ENCODE measurements at places on chromosomes 11 and 22.

- DNase-seq = no peak
Observed at GRCh38 chr22:36853407-36854099, 7.3 kb upstream of the NCF4 start.

GRCh38 chr11:75478783-75479596 is 46.0 kb upstream of the KLHL35 start:
- no peak for DNase-seq

GRCh38 chr11:64395545-64396078 is 36.6 kb downstream of the RPS6KA4 start:
- no peak for DNase-seq

GRCh38 chr22:29580200-29580810 is 608 bp downstream of the NIPSNAP1 start:
- no peak for DNase-seq

GRCh38 chr22:44260216-44261035 is 52.3 kb downstream of the SHISAL1 start:
- no peak for DNase-seq

GRCh38 chr22:19223110-19223509 is 44.6 kb upstream of the SLC25A1 start:
- no peak for DNase-seq

DNA sequence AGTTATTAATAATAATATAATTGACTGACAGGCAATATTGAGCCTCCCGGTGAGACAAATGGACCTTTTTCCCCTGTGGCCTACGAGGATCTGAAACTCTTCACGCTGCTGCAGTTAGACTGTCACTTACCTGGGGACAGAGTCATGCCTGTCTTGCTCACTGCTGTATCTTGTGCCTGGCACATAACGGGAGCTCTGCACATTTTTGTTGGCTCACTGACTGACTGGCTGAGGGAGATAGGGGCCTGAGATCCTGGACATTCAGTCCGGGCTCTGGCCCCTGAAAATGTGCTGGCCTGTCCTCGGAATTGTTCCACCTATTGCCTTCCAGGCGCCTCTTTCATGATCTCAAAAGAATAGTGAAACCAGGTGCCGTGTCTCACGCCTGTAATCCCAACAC is 743 bp upstream of the CD3D start:
- DNase-seq = no peak

GRCh38 chr11:125168918-125169456 is 4.4 kb downstream of the PKNOX2 start:
- DNase-seq = no peak

DNA sequence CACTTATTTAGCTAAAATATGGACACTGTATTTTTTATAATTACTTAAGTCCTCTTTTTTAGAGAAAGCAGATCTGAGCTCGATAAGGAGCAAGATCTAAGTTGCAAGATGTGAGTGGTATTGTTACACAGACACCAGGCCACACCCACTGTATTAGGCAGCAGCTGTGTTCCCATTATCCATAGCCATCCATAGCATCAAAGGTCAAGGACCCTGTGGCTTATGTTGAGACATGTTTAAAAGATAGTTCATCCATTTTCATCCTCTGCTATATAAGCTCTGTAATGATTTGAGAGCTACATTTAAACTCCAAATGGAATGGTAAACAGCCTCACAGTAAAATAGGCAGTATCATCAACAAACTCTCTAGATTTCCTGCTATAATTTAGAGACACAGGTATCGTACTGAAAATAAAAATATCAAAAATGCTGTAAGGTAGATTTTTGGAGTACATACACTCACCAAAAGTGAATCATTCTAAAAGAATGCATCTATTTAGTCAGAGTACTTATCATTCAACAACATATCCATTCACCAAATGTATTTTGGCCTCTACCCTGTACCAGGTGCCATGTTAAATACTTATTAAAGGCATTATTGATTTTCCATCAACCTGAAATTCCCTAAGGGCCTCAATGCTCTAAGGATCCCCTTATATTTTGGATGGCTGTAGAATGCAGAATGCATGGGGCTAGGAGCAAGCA is 574.0 kb downstream of the LRRC4C start:
- DNase-seq = no peak

DNA sequence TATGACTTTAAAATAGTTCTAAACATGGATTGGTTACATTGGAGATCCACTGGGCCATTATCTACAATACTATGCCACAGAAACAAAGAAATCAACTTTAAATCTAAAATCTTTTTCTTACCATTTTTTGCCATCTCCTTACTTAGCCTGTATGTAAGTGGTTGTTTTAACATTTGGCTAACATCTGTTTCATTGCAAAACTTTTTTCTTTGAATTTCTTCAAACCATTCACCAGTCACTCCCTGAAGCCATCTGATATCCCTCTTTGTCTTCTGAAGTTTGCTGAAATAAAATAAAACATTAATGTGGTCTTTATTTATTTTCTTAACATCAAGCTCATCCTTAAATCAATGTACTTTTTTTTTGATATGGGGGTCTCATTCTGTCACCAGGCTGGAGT is 43.3 kb upstream of the POGLUT3 start:
- DNase-seq = no peak

DNA sequence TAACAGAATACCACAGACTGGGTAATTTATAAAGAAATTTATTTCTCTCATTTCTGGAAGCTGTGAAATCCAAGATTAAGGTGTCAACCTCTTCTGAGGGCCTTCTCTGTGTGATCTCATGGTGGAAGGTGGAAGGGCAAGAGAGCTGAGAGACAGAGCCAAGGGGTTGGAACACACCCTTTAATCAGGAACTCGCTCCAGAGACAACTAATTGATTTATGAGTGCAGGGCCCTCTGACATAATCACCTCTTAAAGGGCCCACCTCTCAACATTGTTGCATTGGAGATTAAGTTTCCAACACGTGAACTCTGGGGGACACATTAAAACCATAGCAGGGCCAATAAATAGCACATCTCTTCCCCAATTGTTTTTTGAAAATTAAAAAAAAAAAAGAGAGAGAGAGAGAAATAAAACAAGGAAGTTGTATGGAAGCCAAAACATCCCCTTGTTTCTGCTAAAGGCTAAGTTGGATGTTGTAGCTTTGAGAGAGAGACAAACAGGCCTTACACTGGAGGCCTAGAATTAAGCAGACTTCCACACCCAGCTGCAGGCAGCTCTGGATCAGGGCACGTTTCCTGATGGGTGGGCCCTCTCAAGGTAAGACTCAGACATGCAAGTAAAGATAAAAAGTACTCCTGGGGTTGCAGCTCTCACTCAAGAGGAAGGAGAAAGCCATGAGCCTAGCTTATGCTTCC is 64.1 kb upstream of the BIRC3 start:
- DNase-seq = no peak

GRCh38 chr11:10338287-10338686 is 33.4 kb downstream of the ADM start:
- no peak for DNase-seq

DNA sequence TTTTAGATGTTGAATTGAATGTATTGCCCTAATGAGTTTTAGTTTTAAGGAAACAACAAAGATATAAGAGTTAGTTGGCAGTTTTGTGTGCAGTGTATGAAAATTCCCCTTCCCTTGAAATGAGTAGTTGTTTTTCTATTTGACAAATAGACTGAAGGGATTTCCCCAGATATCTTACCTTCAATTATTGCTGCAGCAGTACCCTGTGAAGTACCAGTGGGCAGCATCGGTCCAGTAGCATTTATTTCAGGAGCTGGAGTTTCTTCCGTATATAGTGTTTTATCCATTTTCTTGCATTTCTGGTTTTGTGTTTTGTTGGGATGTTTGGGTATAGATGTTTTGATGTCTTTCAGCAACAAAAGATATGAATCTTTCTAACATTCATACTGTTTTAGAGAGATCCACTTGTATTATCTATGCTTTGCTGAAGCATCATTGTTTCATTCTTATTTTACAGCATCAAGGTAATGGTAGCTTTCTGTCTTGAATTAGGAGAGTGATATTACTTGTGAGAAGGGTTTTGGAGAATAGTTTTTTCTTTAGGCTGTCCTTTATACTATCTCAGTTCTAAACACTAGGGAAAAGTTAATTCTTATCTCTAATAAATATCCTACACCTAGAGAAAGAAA is 7.4 kb downstream of the KMT2A start:
- no peak for DNase-seq

- DNase-seq = no peak
Observed at GRCh38 chr22:42077486-42078125, 1.9 kb upstream of the SMDT1 start.

- no peak for DNase-seq
Observed at GRCh38 chr11:60169264-60169915, 13.5 kb downstream of the MS4A6A start.

GRCh38 chr11:82671451-82671850 is 62.2 kb downstream of the FAM181B start:
- DNase-seq = no peak

DNA sequence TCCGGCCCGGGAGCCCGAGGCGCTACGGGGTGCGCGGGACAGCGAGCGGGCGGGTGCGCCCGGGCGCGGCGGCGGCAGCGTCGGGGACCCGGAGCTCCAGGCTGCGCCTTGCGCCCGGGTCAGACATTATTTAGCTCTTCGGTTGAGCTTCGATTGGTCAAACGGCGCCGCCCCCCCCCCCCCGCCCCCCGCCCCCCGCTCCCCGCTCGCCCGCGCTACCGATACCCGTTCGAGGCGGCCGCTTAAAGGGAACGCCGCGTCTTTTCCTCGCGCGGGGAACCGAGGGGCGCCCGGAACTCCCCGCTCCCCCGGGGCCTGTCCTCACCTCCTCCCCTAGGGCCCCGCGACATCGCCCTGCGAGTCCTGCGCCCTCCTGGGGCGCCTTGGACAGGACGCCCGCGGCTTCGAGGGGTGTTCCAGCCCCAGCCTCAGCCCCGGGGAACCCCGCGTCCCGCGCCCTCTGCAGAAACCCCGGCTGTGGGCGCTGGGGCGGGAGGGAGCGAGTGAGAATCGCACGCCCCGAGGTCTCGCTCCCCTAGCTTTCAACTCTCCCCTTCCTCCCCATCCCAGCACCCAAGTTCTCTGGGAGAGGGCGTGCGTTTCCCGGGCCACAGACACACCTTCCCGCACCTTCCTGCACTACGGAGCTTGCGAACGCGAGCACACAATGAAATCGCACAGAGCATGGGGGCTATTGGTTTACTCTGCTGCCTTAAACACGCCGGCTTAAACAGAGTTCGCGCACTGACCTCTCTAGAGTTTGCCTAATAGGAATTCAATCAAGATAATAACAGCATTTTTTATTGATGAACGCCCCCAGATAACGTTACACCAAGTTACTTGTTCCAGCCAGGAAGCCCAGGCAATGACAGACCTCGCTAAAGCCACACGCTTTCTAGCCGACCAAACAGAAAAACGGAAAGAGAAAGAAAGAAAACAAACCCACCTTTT is at the start of gene BDNF:
Gene BDNF (minus strand): TSS at position 105 of the 951 bp plus-strand sequence. CDS start 41,891 bp downstream, outside the sequence.
- DNase-seq = no peak
